ENCODE measurements at places on chromosomes 7 and 10.

- no peak overlapping the region for H3K4me3 ChIP-seq
- no peaks in the 10 kb centered on the region for H3K36me3 ChIP-seq
- no peak for DNase-seq
- no peaks in the 10 kb centered on the region for H3K4me1 ChIP-seq
- H3K27ac ChIP-seq, result no peak overlapping the region
- peaks cover 3% of the 10 kb centered on the region for H3K27me3 ChIP-seq
Observed at GRCh38 chr10:132957131-132957530, 14.8 kb upstream of the CFAP46 start.

GRCh38 chr7:75879771-75880184, 944 bp downstream of the RHBDD2 start:
- peaks cover 42% of the 10 kb centered on the region for H3K4me1 ChIP-seq
- peak; percentile 57 for DNase-seq
- peaks cover 55% of the 10 kb centered on the region for H3K36me3 ChIP-seq
- H3K27me3 ChIP-seq, result no peaks in the 10 kb centered on the region
- H3K27ac ChIP-seq, result peak overlapping the region; percentile 99

DNA sequence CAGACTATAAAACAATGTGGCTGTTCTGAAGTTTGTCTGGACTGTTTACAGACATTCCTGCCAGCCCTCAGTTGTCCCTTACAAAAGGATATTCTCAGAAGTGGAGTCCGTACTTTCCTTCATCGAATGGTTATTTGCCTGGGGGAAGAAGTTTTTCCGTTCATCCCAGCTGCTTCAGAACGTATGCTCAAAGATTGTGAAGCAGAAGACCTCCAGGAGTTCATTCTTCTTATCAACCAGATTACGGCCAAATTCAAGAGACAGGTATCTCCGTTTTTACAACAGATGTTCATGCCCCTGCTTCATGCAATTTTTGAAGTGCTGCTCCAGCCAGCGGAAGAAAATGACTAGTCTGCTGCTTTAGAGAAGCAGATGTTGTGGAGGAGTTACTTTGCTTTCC, 174.3 kb upstream of the NUPR2 start:
- H3K36me3 ChIP-seq, result peaks cover 4% of the 10 kb centered on the region
- no peak overlapping the region for H3K27ac ChIP-seq
- no peaks in the 10 kb centered on the region for H3K27me3 ChIP-seq
- H3K4me3 ChIP-seq, result no peak overlapping the region

DNA sequence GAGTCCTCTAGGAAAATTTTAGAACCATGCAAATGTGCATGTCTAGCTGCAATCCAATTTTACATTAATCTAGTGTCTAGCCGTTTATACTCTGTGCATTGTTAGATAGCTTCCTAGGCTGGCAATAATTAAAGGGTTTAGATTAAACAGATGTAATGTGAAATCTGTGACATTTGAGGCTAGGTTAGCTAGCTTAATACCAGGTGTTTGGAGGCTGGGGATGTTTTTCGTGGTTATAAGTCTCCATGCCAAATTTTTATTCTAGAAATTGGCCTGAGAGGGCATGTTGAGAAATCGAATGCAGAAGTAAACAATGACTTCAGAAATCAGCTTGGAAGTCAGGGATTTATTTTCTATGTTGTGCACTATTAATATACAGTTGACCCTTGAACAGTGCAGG, 94.2 kb downstream of the ST7 start:
- H3K36me3 ChIP-seq, result no peaks in the 10 kb centered on the region
- no peak overlapping the region for H3K4me3 ChIP-seq
- H3K27me3 ChIP-seq, result peaks cover 25% of the 10 kb centered on the region
- no peak for DNase-seq
- H3K4me1 ChIP-seq, result peaks cover 27% of the 10 kb centered on the region

DNA sequence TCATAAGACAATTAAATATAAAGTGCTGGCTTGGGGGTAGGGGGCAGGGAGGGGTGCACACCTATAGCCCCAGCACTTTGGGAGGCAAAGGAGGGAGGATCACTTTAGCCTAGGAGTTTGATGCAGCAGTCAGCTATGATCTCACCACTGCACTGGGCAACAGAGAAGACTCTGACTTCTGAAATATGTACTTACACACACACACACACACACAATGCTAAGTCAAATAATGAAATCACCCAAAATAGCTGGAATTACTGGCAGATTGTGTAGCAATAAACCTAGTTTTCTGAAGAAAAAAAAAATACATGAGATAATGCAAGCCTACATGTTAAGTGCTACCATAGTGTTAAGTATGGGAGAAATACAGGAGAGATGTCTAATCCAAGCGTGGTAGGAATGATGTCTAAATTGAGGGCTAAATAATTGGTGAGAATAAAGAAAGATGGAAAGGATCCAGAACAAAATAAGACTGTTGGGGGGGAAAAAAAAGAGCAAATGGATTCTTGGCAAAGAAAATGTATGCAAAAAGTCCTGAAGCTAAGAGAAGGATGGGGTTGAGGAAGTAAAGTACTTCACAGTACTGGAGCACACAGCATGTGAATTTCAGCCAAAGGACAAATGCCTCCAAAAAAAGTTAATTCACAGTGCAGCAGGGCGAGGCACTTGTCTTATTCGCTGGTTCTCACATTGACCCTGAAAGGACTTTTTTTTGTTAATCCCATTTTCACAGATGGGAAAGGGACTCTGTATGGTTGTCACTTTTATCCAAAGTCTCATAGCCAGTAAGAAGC, 73.9 kb downstream of the IGF2BP3 start:
- H3K27me3 ChIP-seq, result no peaks in the 10 kb centered on the region
- no peak for DNase-seq
- H3K4me1 ChIP-seq, result peaks cover 14% of the 10 kb centered on the region
- no peak overlapping the region for H3K27ac ChIP-seq
- H3K4me3 ChIP-seq, result no peak overlapping the region

- peaks cover 30% of the 10 kb centered on the region for H3K27me3 ChIP-seq
- H3K4me3 ChIP-seq, result no peak overlapping the region
- no peak overlapping the region for H3K27ac ChIP-seq
- no peaks in the 10 kb centered on the region for H3K36me3 ChIP-seq
Observed at GRCh38 chr10:99560277-99561126, 27.8 kb downstream of the NKX2-3 start.

- no peak for DNase-seq
- peaks cover 80% of the 10 kb centered on the region for H3K4me1 ChIP-seq
- no peaks in the 10 kb centered on the region for H3K27me3 ChIP-seq
- H3K4me3 ChIP-seq, result no peak overlapping the region
Observed at GRCh38 chr10:71752391-71753090, 20.8 kb downstream of the VSIR start.

- DNase-seq, result no peak
- no peaks in the 10 kb centered on the region for H3K36me3 ChIP-seq
- H3K27me3 ChIP-seq, result peaks cover 12% of the 10 kb centered on the region
Observed at GRCh38 chr7:130479716-130480400, 12.0 kb upstream of the MEST start.

All from activated T-helper 2 cell treated with anti-CD3 and anti-CD28 coated beads, Interferon-gamma antibody, Interleukin-2, Interleukin-4, amounts not matched to agents 10 μg/mL and 5 μg/mL and 100 μg/mL, durations not matched to agents 14 hours and 24 hours and 36 hours (primary cell).